ENCODE measurements at places on chromosomes 12 and 14. TPM values are rescaled to one million over a fixed set of nuclear protein-coding genes. Genes with fewer than 3 reads are reported as not detected.

The RAPGEF3 gene
- 0.54 TPM for total RNA-seq

The LRTM2 gene
- not detected for total RNA-seq

The ACTN1 gene
- total RNA-seq: 171 TPM

The RNU4-1 gene
- 768 TPM for total RNA-seq

- DNase-seq: no peak
Observed at GRCh38 chr14:24368212-24368561, 203 bp downstream of the NFATC4 start.

DNA sequence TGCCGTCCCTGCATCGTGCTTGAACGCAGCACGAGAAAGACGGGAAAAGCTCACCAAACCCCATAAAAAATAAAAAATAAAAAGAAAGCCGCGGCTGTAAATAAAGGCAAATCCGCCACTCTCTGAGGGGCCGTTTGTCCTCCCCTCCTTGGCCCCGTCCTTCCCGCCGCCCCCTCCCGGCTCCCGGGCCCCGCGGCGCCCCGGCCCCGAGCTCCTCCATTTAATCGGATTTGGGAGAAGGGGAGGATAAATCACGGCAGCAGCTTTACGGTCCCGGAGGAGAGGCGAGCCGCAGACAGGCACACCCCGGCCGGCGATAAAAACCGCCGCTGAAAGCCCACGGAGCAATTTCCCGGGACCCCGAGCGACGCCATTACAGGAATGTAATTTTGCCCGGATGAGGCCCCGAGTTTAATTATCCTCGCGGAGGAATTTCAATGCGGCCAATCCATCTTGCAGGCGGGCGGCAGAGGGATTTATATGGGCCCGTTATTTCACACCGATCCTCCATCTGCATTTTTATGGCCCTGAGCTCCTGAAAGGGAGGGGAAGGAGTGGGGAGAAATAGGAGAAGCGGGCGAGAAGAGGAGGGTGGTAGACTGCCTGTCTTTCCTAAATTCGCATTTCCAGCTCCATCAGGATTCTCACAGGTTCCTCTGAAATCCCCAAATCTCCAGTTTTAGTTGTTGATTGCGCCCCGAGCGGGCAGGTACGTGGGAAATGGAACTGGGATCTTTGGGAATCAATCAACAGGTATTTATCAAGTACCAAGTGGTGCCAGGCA is 1.3 kb upstream of the ATP5MC2 start:
- DNase-seq: no peak

DNA sequence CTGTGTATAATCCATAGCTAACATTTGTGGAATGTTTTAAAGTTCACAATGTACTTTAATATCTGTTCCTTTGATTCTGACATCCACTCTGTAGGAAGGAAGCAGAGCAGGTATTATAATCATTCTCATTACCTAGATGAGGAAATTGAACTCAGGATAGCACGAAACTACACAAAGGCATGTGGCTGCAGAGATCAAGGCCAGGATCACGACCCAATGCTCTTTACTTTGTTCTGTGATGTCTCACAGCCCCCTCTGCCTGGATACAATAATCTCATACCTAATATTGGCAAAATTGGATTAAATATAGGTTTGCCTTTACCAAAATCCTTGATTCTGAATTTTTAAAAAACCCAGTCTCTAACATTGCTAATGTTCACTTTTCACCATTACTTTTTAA is 298.0 kb upstream of the KITLG start:
- DNase-seq: no peak

DNA sequence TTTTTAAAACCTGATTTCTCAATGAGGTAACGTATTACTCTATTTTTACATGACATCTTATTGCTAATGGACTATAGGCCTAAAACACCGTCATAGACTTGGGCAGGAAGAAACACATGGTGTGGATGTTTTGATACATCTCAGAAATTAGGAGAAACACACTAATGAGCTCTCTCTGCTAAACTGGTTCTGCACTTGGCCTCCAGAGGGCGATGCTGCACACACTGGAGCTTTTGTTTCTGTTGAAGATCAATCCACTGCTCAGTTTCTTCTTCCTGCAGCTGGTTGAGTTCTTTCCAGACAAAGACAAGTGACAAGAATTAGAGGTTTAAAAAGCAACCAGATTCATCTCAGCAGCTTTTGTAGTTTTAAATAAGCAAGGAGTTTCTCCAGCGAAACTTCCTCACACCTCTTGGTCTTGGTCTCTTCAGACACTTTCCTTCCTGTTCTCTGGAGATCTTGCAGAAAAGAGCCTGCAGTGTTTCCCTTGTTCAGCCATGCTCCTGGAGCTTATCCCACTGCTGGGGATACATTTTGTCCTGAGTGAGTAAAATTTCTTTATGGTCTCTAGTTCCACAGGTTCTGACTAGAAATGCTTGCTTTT is 178.5 kb upstream of the OR4E1 start:
- DNase-seq: peak; percentile 62

GRCh38 chr14:34064349-34064748 is 113.5 kb upstream of the EGLN3 start:
- DNase-seq: no peak

DNA sequence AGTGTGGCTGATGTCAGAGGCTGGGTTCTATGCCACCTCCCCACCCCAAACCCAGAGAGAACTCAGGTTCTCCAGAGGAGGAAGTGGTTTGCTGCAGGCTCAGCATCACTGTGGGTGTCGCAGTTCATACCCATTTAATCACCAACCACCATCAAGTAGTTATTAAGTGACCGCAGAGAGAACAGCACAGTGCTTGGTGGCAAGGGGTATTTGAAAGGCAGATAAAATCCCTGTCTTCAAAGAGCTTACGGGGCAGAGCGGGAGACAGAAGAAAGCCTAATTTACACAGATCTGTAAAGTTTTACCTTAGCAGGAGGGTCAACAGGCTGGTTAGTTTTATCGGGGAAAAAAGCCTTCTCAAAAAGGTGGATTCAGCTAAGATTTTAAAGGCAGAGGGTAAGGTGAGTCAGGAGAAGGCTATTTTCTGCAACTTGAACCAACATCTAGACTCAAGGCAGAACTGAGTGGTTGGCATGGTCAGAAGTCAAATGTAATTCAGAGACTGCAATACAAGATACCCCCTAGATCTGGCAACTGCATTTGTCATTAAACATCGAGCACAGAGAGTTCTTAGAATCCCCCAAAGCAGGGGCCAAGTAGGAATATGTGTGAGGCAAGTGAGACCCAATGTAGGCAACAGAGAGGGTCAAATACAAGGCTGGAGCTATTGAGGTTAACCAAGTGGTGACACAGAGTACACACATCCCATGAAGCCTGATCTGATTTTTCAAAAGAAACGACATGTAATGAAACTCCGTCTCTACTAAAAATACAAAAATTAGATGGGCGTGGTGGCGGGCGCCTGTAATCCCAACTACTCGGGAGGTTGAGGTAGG is 13.2 kb downstream of the PXN start:
- DNase-seq: peak; percentile 67

DNA sequence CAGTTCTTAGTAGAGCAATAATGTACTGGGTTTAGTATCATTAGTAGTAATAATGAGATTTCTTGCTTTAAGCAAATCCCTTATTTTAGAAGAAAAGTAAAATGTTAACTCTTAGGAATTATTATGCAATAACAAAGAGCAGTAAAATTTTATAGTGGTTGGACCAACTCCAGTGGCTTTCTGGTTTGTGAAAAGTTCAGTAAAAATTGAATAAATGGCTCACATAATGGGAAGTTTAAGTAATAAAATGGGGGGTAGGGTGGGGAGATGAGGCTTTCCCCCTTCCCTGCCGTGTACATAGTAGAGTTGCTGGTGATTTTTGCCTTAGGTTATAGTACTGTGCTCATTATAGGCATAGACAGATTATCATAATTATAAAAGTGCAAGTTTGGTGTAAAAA is 250.5 kb upstream of the ATP2B1 start:
- DNase-seq: no peak

DNA sequence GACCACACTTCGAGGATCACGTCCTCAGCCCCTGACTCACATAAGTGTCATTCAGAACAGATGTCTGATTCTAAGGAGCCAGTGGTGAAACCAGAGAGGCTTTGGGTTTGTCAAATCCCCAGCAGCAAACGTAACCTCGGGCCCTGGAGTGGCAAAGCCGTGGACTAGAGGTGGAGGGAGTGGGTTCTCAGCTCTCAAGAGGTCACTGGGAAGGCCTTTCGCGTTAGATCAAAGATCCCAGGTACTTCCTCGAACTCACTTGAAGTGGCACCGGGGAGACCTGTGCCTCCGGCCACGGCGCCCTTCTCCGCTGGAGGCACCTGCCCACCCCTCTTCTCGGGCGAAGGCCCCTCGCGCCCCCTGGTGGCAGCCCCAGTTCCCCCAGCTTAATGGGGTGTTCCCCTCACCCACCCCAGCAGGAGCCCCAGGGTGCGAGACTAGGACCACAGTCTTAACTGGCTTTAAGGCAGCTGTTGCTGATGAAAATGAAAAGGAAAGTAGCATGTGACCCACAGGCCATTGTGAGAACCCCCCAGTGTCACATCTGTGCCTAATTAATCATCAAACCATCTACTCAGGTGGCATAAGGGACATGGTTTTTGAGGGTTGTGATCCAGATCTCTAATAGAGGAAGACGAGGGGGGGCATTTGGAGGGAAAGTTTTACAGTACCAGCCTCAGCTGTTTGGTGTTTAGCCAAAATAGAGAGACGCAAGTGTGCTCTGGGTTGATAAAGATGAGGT is 672 bp upstream of the ESR2 start:
- DNase-seq: peak; percentile 87

DNA sequence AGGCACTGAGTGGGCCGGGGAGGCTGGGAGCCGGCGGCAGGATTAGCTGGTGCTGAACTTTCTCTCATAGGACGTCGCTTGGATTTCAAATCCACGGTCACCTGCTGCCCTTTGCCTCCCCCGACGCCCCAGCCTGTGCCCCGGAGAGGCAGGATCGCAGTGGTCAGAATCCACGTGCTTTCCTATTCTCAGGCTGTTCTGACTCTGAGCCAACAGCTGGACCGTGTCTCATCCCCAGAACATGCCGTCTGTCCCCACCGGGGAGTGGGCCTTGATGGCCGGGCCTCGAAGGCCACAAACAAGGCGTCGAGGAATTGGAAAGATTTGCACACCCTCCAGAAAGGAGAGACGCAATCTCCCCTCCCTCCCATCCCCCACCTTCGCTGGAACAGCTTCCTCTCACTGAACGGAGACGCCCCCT is 18.5 kb upstream of the MLXIP start:
- no peak for DNase-seq

DNA sequence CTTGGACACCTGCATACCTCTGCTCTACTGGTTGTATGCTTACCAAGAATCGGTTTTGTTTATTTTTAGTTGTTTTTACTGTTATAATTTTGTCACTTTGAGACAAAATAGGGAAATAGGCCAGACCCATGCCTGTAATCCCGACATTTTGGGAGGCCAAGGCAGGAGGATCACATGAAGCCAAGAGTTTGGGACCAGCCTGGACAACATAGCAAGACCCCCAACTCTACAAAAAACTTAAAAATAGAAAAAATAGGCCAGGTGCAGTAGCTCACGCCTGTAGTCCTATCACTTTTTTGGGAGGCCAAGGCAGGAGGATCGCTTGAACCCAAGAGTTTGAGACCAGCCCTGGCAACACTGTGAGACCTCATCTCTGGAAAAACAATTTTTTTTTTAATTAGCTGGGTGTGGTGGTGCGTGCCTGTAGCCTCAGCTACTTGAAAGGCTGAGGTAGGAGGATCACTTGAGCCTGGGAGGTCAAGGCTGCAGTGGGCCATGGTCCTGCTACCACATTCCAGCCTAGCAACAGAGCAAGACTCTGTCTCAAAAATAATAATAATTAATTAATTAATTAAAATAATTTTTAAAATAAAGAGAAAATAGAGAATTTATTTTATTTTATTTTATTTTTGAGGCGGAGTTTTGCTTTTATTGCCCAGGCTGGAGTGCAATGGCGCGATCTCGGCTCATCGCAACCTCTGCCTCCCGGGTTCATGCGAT is 1.3 kb upstream of the MRPS35 start:
- DNase-seq: no peak
